ENCODE measurements at places on chromosomes 4 and X. TPM values are rescaled to one million over a fixed set of nuclear protein-coding genes. Genes with fewer than 3 reads are reported as not detected.

IBSP gene
- total RNA-seq, result not detected

OTUD6A gene
- not detected for total RNA-seq

STATH gene
- total RNA-seq, result not detected

MAGEC2 gene
- total RNA-seq, result not detected

FAM9B gene
- not detected for total RNA-seq

SH3TC1 gene
- 1.0 TPM for total RNA-seq
